ENCODE measurements at places on chromosomes 16 and 17.

DNA sequence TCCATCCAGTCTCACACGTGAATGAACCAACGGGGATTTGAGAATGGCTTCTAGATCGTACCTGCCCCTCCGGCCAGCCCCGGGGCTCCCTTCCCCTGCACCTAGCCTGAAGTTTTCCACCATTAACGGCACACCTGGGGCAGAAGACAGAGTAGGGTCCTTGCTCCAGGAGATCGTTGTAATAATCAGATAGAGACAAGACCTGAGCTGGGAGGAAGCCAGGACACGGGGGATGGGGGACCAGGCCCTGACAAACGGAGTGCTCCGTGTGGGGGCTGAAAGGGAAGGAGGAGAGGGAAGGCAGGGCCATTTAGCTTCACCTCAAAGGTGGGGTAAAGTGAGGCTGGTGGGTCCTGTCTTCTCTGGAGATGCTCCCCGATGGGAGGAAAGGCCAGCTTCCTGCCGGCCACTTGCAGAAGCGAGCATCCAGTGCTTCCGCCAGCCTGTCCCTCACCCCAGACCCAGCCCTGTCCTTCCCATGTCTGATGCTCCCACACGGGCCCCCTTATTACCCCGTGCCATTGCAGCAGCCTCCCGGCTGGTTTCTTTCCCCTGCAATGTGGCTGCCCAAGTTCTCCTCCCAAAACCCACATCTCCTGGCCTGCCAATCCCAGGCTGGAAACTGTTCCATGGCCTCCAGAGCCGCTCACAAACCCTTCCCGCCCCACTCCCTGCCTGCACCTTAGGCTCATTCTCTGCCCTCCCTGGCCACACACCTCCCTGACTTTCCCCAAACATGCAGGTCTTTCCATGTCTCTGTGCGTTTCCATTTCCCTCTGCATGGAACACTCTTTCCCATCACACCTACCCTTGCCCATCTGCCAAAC, 79.3 kb downstream of the MRC2 start:
- no peak for DNase-seq

- no peak for DNase-seq
Measured at GRCh38 chr17:57862694-57863667, 13.1 kb upstream of the MRPS23 start.

DNA sequence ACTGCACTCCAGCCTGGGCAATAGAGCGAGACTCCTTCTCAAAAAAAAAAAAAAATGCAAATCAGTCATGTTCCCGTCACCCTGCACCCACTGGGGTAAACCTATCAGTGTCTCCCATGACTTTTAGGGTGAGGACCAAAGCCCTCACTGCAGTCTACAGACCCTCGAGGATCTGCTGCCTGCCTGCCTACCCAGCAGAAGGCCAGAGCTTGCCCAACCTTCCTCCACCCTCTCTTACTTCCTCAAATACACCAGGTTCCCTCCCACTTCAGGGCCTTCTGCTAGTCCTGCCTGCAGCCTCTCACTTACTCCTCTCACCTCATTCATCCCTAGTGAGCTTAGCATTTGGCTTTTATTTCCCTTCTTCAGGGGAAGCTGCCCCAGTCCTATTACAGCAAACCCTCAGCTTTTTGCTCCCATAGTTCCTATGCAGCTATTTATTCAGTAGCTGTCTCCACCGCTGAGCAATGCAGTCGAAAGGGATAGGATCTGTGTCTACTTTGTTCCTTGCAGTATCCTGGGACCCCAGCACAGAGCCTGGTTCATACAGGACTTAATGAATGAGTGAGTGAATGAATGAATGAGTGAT, 17.8 kb upstream of the TOB1 start:
- no peak for DNase-seq

DNA sequence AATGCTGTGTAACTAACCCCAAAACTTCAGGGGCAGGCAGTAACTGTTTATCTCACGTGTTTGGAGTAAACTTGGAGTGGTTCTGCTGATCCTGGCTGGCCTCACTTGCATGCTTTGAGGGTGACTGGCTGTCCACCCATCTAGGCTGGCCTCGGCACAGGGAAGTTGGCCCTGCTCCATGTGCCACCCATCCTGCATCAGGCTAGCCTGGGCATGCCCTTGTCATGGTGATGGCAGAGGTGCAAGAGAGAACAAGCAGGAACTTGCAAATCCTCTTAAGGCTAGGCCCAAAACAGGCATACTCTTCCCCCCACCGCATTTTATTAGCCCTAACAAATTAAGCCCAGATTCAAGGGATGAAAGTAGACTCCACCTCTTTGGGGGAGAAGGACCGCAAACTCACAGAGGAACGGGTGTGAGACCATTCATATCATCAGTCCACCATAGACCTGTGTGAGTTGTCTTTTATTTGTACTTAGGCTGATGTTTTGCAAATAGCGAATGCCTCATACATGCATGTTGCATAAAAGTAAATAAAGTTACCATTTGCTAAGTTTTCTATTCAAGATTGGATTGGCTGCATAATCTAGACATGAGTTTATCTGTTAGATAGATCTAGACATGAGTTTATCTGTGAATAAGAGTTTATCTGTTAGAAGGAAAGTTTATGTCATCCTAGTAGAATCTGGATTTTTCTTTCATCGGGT, 221.0 kb downstream of the CCDC182 start:
- no peak for DNase-seq

DNA sequence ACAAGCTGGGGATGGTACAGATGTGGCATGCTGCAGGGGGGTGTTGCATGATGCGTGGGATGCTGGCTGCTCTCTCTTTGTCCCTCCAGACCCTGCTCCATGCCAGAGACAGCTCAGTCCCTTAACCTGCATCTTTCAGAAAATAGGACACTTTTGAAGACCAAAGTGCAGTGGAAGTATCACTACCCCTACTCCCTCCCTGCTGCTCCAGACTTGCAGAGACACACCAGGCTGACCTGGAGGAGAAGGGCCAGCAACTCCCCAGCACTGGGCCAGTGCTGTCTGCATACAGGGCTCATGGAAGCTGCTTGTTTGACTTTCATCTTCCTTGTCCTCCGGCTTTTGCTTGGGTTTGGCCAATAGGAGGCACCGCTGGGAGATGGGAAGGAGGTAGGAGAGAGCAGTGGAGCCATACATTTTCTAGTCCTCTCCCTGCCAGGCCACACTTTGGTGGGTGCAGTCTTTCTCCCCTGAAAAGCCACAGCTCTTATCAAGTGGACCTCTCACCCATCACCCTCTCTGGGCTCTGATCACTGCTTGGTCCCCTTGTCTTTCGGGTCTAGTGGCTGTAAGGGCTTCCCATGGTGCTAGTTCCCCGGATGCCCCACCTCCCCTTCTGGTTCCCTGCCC, 46.1 kb upstream of the NKD1 start:
- DNase-seq, result no peak

GRCh38 chr16:1870365-1871082, 1.4 kb downstream of the MEIOB start:
- DNase-seq, result no peak

- no peak for DNase-seq
Measured at GRCh38 chr16:86383488-86384262, 126.7 kb upstream of the FOXF1 start.
